Activated CD4-positive, alpha-beta memory T cell treated with anti-CD3 and anti-CD28 coated beads for 36 hours (primary cell): ENCODE measurements at places on chromosomes 5 and 9. TPM values are rescaled to one million over a fixed set of nuclear protein-coding genes. Genes with fewer than 3 reads are reported as not detected.

DNA sequence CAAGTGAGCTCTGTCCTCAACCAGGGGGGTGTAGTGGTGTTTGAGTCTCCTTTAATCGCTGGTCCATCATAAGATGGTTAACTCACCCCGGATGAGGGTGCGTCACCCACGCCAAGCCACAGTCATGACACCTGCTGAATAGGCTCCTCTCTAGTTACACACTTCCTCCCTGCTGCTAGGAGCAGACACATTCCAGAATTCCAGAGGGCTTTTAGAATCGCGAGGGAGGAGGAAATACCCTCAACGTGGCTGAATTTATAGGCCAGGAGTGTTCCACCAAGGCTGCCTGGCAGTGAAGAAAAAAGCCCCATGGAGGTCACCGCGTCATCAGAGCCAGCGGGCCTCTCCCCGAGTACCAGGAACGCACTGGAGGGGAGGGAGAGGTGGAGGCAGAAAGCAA, 5.1 kb downstream of the GLRX start:
- DNase-seq, result peak; percentile 67
- H3K4me1 ChIP-seq, result peaks cover 69% of the 10 kb centered on the region
- H3K27ac ChIP-seq, result peak overlapping the region; percentile 82
- H3K36me3 ChIP-seq, result peaks cover 12% of the 10 kb centered on the region
- peak overlapping the region; percentile 70 for H3K4me3 ChIP-seq

DNA sequence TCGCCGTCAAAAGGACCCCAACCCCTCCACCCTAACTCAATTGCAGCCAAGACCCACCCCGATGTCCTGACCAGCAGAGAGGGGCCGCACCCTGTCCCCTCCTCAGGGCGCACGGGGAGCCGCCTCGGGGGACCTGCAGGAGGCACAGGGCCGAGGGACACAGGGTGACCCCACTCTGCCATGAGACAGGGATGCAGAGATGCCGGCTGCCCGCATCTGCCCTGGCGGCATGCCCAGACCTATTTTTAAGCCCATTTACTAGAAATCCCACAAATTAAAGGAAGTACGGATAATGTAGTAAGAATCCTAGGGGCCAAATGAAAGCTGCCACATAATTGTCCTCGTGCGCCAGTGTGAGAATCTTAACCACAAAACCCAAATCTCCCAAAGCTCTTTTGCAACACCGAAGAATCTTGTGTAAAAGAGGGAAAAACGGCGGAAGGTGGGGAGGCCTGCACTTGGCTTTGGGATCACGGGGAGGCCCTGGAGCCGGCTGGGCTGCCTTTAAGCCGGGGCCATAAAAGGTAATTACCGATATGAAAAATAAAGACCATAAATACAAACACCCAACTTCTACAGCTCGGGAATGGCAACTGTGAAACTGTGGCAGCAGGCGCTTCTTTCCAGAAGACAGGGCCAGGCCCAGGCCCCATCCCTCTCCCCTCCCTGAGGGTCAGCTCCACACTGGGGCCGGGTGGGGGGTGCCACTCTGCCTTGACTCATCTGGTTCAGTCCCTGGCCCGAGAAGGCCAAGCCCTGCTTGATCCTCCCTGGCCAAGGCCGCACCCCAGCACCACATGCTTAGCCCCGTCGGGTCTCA, 35.0 kb downstream of the NACC2 start:
- peaks cover 3% of the 10 kb centered on the region for H3K27me3 ChIP-seq
- no peak overlapping the region for H3K4me3 ChIP-seq
- no peak overlapping the region for H3K27ac ChIP-seq
- DNase-seq, result no peak

DNA sequence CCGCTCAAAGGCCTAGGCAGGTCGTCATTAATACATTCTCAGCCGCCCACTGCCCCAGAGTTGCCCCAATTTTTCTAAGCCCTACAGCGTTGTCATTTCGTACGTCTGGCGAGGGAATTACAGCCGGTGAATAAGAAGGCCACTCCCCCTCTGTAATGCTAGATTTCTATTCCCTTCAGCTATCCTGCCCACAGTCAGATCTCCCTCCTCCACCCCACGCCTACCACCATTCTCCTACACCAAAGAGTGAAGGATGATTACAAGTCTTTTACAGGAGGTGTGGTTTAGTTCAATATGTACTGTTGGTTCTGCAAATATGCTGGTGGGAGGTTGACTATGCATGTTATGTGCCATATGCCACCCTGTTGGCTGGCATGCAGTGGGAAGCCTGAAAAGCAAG, 83.7 kb upstream of the SMIM15 start:
- H3K27me3 ChIP-seq, result peaks cover 2% of the 10 kb centered on the region
- no peak overlapping the region for H3K4me3 ChIP-seq
- no peaks in the 10 kb centered on the region for H3K4me1 ChIP-seq
- no peak for DNase-seq
- no peak overlapping the region for H3K27ac ChIP-seq
- peaks cover 2% of the 10 kb centered on the region for H3K36me3 ChIP-seq

DNA sequence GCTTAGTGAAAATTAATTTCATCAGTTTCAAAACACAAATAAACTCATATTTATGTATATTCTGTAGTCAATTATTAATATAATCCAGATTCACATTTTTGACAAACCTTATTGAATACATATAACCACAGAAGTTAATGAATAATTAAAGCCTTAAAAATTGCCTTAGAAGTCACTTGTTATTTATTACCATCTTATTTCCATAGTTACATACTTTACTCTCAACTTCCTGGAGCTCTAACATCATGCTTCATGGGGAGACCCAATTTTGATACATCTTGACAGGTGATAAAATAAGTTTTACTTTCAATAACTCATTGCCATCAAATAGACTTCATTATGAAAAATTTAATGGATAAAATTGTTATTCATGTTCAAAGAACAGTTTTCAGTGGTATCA, 1038.7 kb downstream of the PTPRD start:
- no peaks in the 10 kb centered on the region for H3K27me3 ChIP-seq
- no peak overlapping the region for H3K4me3 ChIP-seq
- no peaks in the 10 kb centered on the region for H3K36me3 ChIP-seq
- H3K4me1 ChIP-seq, result no peaks in the 10 kb centered on the region
- no peak overlapping the region for H3K27ac ChIP-seq

- no peak overlapping the region for H3K4me3 ChIP-seq
- no peaks in the 10 kb centered on the region for H3K4me1 ChIP-seq
- H3K27ac ChIP-seq, result no peak overlapping the region
- H3K36me3 ChIP-seq, result no peaks in the 10 kb centered on the region
- no peak for DNase-seq
Measured at GRCh38 chr5:7668627-7669026, 182.3 kb downstream of the CFAP90 start.

DNA sequence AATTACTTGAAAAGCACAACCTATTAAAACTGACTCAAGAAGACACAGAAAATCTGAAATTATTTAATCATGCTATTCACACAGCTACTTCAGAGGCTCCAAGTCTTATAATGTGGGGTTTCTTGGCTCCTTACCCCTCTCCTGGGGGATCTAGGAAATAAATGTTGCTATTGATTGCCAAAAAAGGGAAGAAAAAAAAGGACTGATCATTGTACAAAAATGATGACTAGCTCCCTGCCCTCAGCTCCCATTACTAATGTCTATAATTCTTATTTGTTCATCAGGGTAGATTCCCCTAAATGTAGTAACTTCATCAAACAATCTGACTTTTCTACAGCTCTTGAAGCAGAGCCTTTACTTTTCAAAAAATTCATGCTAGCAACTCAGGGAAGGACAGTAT, 3.3 kb upstream of the SMC5 start:
- no peaks in the 10 kb centered on the region for H3K27me3 ChIP-seq

DNA sequence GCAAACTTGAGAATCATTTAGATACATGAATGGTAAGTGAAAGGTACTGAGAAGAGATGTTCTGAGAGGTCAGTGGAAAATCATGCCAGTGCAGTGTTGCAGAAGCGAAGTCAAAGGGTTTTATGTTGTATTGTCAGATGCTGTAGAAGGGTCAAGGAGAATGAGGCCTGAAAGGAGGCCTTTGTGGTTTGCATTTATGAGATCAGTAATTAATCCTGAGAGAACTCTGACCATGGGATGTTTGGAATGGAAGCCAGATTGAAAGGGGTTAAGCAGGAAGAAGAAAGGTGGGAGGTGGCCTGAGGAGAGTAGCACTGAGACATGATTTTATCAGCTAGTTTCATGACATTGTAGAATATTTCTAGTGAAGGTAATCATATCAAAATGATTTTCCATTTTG, 97.8 kb downstream of the ZSWIM6 start:
- H3K27ac ChIP-seq, result no peak overlapping the region
- peaks cover 5% of the 10 kb centered on the region for H3K4me1 ChIP-seq
- no peaks in the 10 kb centered on the region for H3K27me3 ChIP-seq
- no peak overlapping the region for H3K4me3 ChIP-seq
- no peak for DNase-seq
- no peaks in the 10 kb centered on the region for H3K36me3 ChIP-seq

DNA sequence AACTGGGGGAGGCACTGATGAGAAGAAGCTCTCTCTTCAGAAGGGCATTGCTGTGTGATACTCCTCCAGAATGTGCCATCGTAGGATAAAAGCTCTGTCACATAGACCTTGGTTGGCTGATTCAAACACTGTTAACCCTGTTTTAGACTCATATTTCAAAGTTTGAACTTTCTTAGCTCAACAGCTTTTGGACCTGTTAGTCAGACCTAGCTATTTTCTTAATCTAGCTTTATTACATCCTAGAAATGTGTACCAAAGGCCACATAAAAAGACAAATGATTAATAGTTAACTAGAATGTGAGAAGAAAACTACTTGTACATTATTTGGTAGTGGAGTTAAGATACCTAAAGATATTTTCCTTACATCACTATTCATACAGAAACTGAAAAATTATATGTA, 4.3 kb downstream of the RHOBTB3 start:
- no peak overlapping the region for H3K27ac ChIP-seq
- H3K36me3 ChIP-seq, result no peaks in the 10 kb centered on the region
- DNase-seq, result no peak
- H3K4me1 ChIP-seq, result peaks cover 10% of the 10 kb centered on the region
- peaks cover 42% of the 10 kb centered on the region for H3K27me3 ChIP-seq

- peak overlapping the region; percentile 6 for H3K4me3 ChIP-seq
- H3K27me3 ChIP-seq, result peaks cover 18% of the 10 kb centered on the region
- no peak for DNase-seq
- no peak overlapping the region for H3K27ac ChIP-seq
- H3K4me1 ChIP-seq, result peaks cover 8% of the 10 kb centered on the region
Measured at GRCh38 chr5:59275510-59276324, 617.8 kb downstream of the PDE4D start.

DNA sequence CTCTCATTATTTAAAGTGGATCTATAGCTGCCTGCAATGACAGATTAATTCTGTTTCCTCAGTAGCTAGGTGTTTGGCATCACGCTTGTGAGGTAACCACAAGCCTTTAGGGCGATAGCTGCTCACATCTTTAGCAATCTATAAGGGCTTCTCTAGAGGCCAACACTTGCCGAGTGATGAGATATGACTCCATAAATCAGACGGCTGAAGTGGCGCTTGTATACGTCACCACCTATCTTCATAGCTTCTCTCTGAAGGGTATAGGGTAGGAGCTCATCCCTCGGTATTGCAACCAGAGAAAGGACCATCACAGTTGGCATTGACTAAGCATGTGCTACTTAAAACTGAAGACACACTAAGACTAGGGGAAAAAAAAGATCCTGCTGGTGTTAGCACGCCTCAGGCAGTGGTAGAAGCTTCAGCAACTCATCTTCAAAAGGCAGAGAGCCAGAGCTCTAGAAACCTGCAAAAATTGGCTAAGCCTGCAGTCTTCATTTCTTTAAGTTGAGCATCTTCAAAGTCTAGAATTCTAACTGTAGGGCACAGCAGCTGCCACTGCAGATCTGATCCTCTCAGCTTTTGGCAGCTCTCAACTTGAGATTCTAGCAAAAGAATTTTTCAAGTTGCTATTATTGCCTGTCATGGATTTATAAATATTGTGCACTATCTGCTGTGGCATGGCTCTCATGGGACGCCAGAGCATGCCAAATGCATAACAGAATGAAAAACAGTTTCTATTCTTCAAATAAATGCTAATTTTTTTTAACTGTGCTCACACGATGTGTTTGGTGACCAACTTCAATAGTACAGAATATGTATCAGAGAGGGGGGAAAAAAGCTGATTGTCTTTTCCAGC, 37.5 kb downstream of the PSMB7 start:
- H3K27ac ChIP-seq, result no peak overlapping the region
- no peak for DNase-seq

DNA sequence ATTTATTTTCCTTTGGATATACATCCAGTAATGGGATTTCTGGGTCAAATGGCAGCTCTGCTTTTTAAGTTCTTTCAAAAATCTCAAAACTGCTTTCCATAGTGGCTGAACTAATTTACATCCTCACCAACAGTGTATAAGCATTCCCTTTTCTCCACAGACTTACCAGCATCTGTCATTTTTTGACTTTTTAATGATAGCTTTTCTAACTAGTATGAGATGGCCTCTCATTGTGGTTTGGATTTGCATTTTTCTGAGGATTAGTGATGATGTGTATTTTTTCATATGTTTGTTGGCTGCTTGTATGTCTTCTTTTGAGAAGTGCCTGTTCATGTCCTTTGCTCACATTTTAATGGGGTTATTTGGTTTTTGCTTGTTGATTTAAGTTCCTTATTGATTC, 90.0 kb upstream of the HMHB1 start:
- peaks cover 6% of the 10 kb centered on the region for H3K36me3 ChIP-seq
- H3K4me3 ChIP-seq, result no peak overlapping the region
- no peaks in the 10 kb centered on the region for H3K4me1 ChIP-seq
- peaks cover 2% of the 10 kb centered on the region for H3K27me3 ChIP-seq
- DNase-seq, result no peak
- H3K27ac ChIP-seq, result no peak overlapping the region

DNA sequence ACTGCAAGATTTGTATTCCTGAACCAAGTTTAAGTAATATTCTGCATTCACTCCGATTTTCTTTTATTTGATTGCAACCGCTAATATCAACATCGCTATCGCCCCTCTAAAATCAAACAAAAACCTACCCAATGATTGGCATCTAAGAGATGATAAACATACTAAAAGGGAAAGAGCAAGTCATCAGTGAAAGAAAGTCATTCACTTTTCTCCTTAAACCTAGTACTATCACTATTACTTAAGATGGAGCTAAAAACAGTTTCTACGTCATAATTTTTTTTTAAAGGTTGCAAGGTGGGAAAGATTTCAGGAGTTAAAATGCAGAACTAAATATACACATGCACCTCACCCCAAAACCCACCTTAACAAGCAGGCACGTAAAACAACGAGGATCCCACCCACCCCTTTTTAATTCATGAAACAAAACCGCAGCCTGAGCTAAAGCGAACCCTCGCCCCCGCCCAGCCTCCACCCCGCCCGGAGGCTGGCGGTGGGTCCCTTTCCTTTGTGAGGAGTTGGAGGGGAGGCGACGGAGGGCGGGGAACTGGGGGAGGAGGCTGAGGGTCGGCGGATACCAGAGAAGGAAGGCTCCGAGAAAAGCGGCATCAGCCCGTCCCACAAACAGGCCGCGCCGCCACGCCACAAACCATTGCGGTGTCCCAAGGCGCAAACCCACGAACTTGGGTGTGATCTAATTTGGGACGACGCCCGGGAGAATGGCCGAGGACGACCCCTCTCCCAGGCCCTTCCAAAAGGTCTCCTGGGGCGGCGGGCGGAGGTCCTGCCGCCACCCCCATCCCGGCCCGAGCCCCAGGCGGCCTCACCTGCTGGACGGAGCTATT, 861 bp downstream of the UBQLN1 start:
- H3K27me3 ChIP-seq, result no peaks in the 10 kb centered on the region
- peak; percentile 76 for DNase-seq
- peak overlapping the region; percentile 99 for H3K27ac ChIP-seq
- peak overlapping the region; percentile 87 for H3K4me3 ChIP-seq
- H3K4me1 ChIP-seq, result peaks cover 53% of the 10 kb centered on the region

GRCh38 chr5:135641734-135642487, 63.1 kb upstream of the CXCL14 start:
- H3K27ac ChIP-seq, result no peak overlapping the region
- H3K36me3 ChIP-seq, result no peaks in the 10 kb centered on the region
- DNase-seq, result no peak

Gene SLC22A4
- total RNA-seq, result 1.5 TPM

Gene PRR7
- 13.6 TPM for total RNA-seq

Gene RALGDS
- 65.4 TPM for total RNA-seq
